NCI-H1694 (cell line): ENCODE measurements at places on chromosomes 6 and 20.

- no peak for DNase-seq
These were observed 5.6 kb downstream of the PSMA7 start for GRCh38 chr20:62137478-62138203.

DNA sequence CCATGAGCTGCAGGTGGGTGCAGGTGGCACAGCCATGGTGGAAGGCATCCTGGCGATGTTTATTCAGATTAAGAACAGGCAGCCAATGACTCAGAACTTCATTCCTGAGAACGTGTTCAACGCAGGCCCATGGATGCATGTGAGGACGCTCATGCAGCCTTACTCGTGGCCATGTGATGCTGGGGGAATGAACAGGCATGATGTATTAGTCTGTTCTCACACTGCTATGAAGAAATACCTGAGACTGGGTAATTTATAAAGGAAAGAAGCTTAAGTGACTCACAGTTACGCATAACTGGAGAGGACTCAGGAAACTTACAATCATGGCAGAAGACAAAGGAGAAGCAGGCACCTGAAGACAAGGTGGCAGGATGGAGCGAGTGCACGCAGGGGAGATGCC lies 146.6 kb downstream of the RNASET2 start:
- no peak for DNase-seq

DNA sequence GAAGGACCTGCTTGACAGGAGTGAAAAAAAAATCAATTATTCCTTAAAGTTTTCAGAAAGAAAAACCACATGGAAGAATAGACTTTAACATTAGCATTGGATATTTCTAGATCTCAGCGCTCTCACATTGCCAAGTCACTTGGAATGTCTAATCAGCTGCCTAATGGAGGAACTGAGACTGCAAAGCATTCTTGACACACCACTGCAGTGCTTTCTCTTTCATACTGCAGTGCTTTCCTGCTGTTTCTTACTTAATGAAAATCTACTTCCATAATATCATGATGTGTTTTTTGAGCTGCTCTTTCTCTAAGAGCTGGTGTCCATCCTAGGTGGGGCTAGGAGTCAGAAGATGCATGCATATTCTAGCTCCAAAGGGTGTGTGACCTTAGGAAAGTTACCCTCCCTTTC lies 20.4 kb upstream of the MCM3 start:
- no peak for DNase-seq

DNA sequence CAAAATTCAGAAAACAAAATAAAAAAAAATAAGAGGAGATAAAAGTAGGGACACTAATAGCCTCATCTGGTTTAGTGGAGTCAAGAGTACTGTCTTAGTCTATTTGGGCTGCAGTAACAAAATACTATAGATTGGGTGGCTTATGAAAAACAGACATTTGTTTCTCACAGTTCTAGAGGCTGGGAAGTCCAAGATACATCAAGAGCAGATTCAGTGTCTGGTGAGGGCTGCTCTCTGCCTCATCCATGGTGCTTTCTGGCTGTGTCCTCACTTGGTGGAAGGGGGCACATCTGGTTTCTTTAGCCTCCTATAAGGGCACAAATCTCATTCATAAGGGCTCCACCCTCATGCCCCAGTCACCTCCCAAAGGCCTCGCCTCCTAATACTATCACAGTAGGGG lies 26.0 kb downstream of the NRSN1 start:
- no peak for DNase-seq

DNA sequence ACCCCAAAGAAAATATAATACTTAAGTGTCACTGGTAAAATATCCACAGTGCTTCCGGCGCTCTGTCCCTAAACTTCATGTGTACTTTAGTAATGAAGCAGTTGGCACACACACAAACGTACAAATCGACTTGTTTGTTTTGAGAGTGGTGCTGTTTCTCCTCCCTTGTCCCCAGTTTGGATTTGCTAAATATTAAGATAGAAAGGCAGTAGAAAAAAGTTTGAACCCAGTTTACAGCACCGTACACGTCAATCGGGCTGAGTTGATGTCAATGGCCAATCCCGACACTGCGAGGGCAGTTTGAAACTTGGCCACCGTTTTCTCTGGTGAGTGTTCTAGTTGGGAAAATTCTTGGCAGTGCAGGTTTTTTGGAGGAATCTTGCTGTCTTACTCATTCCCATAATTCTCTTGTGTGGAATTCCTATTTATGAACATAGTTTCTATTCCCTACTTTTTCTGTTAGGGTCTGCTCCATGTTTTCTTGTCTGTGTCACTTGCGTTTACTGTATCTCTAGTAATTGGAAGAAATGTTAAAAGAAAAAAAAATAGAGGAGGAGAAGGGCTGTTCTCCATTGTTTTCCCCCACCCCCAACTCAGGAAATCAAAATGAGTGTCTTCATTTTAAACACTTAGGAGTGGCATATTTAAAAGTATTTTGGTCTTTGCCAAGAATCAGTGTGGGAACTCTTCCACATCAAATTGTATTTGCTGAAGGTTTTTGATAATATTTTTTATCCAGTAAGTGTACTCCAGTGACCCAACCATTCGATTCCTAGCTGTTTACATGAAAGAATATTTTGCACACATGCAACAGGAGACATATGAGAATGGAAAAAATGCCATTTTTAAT lies 72.3 kb downstream of the OR2B2 start:
- no peak for DNase-seq
